Stimulated activated CD4-positive, alpha-beta T cell treated with anti-CD3 and anti-CD28 coated beads, TNF-alpha, amount 100 ng/mL, for 1 hour (primary cell): ENCODE measurements at places on chromosomes 5 and 9.

DNA sequence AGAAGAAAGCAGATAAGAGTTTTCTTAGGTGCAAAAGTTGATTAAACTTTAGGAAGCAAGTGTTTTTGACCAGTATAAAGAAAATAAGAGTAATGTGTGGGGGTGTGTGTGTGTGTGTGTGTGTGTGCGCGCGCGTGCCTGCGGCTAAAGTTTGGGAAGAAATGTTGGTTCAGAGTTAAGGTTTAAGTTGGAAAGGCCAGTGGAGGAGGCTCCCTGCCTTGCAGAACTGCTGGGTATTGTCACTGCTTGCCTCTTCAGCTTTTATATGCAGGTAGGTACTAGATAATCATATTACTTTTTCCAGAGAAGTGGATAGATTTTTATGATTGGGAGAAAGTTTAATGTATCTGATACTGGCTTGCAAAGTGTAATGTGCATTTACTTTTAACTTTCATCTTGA is 2.0 kb downstream of the PIK3R1 start:
- DNase-seq = no peak

DNA sequence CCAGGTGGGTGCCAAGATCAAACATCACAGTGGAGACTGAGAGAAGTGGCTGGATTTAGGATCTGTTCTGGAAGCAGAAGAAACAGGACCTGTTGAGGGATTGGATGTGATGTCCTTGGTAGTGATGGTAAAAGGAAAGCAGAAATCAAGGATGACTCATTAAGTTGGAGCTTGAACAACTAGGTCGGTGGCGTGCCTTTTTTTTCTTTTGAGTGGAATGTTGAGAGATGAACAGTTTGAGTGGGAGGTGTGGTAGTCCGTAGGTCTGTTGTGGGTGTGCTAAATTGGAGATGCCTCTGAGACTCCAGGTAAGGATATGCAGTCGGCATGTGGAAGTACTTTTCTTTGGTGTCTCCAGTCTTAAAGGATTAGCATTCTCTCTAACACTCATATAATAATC is 92.1 kb upstream of the IL12B start:
- DNase-seq = no peak

- no peak for DNase-seq
Measured at GRCh38 chr5:3324421-3325101, 271.1 kb upstream of the IRX1 start.

- DNase-seq = peak; percentile 39
Measured at GRCh38 chr9:91036826-91037510, 235.3 kb downstream of the SYK start.

- DNase-seq = no peak
Measured at GRCh38 chr5:52453176-52453575, 334.5 kb upstream of the ITGA1 start.

DNA sequence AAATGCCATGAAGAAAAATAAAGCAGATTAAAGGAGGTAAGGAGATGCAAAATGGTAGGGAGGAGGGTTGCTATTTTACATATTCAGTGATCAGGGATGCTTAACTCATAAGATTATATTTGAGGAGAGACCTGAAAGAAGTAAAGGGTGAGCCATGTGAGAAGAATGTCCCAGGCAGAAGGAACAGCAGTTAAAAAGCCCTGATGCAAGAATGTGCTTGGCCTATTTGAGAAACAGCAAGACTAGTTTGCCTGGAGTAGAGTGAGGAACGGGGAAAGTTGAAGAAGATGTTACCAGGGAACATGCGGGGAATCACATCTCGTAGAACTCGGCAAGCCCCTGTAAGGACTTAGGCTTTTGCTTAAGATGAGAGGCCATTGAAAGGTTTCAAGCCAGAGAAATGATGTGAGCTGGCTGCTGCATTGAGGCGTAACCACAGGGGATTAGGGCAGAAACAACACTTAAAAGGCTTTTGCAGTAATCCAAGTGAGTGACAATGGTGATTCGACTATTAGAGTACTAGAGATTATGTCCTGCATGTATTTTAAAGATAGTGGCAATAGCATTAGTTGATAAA is 198.7 kb downstream of the VPS13A start:
- DNase-seq = no peak

DNA sequence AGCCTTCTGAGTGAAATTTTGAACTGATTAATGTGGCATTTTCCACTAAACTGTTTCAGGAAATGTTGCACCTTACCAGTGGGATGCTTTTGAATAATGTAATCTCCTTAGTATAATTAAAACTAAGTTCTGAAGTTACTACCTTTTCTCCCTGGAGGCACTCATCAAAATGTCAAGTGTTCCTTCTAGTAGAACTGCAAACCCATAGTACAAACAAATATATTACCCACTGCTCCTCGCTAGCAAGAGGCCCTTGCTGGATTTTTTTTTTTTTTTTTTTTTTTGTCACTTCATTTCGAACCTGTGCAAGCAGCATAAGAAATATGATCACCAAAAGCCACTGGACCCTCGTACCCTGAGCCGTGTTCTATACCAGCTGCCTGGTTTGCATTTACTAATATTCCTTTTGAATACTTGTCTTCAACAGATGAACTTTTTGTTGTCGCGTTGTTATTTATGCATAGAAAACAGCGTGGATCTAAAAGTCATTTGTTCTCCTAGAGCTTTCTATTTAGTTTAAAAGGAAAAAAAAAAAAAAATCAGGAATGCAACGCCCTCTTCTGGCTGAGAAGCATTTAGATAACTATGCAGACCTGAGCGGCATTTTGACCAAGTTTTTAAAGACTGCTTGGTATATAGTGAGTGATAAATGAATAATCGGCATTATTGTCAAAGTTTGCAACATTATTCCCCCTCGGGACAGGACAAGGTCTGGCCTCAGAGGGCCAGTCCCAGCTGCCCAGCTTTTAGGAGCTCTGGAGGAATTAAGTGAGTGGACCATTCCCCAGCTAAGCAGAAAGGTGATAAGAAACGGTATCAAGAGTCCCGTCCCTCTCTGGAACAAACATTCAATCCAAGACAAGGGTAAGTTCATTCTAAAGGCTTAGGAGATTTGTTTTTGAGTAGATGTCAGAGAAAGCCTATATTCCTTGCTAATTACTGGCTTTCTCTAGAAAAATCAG is 162.5 kb upstream of the KIF2A start:
- DNase-seq = no peak

DNA sequence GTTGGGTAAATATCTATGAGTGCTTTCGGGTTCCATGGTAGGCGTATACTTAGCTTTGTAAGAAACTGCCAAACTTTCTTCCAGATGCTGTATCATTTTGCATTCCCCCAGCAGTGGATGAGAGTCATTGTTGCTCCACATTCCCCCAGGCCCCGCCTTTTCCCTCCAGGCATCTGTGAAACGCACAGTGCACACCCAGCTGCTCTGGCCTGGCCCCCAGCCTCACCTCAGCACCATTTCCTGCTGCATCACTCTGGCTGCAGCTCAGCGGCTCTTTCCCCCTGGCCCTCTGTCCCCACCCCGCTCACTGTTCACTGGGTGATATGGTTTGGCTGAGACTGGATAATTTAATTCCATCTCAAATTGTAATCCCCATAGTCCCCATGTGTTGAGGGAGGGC is 76.6 kb upstream of the SPTLC1 start:
- DNase-seq = no peak

GRCh38 chr5:114089259-114089658 is 272.6 kb upstream of the KCNN2 start:
- DNase-seq = no peak

DNA sequence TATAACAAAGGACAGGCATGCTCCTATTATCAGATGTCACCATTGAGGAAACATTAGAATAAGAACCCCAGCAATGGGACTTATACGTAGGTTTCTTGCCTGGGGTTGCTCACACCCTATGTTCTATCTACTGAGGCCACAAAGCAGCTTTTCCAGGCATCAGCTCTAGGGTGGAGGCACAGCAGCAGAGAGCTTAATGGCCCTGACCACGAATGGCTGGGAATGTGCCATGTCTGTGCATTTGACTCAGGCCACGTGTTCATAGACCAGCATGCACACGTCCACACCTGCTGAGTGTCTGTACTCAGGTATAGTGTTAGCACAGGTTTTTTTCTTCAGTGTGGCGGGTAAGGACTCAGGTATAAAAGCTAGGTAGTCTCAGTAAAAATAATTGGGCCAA is 129.4 kb downstream of the AOPEP start:
- no peak for DNase-seq

- no peak for DNase-seq
Measured at GRCh38 chr9:134585746-134586706, 55.6 kb upstream of the COL5A1 start.

GRCh38 chr9:130349398-130349797 is 83.8 kb downstream of the HMCN2 start:
- no peak for DNase-seq

- DNase-seq = no peak
Measured at GRCh38 chr9:98743329-98743728, 34.6 kb upstream of the GABBR2 start.

DNA sequence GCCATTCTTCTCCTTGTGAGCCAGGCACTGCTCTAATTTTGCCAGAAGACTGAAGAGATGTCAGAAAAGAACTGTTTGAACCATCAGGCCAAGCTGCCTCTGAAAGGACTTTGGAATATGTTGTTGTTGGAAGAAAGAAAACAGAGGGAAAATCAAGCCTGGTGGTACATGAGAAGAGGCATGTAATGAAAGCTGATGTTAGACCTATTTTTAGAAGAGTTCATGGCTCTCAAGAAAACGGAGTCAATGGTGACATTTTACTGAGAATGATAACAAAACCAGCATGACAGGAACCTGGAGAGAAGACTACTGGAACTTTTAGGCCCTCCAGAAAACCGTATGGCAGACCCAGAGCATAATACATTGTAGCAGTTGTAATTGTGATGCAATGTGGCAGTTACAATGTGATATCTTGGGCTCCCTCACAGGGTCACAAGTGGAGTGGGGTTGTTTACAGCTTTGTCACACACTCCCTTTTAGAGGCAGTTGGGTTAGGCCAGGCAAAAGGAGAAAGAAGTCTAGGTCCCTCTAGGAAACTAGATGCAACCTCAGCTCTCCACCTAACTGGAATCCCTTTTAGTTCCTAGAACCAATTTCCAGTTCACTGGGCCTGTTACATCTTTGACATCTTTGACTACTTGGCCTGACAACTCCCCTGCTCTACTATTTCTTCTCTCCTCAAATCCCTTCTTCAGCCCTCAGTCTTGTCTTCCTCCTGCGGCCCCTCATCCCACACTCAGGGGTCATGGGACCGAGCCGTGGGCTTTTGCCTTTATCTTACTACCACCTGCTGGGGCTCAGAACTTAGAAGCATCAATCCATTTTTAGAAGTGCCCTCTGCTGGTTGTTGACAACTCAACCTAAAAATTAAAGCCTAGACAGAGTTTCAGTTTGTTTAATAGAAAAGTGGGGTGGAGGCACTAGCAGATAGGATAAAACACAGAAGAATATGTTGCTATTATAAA is 61.2 kb upstream of the JAK2 start:
- no peak for DNase-seq

- DNase-seq = no peak
Measured at GRCh38 chr5:24904981-24905517, 260.3 kb upstream of the CDH10 start.

DNA sequence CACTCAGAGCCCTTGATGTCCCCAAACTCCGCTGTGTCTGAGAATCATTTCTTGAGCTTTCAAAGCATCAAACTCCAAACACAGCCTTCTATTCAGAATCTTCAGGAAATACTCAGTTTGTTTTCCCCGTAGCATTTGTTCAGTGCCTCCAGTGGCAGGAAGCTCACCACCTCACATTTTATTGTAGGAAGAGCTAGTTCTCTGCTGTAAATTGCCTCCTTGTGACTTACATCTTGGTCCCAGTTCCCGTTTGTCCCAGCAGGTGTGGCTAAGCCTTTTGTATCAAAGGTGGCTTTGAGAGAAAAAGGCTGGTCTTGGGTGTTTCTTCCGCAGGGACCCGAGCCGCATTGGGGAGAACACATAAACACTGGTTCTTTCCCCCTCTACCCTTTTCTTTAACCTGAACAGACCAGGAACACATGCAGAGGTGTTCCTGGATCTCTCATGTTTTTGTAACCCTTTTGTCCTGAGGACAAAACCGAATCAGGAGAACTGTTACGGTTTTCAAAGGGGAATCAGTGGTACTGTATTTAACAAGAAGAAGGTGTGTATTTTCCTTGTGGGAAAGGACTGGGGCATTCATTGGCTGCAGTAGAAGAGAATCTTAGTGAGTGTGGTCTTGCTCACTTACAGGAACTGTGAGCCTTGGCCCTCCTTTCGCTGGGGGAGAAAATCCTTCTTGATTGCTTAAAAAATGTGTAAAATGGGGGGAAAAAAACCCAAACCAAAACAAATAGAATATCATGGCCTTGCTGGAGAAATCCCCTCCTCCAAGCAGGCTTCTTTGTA is 1.9 kb downstream of the OSMR start:
- DNase-seq = no peak

- no peak for DNase-seq
Measured at GRCh38 chr9:129419382-129419899, 201.5 kb downstream of the C9orf50 start.

GRCh38 chr9:136098844-136099243 is 3.8 kb upstream of the NACC2 start:
- no peak for DNase-seq

DNA sequence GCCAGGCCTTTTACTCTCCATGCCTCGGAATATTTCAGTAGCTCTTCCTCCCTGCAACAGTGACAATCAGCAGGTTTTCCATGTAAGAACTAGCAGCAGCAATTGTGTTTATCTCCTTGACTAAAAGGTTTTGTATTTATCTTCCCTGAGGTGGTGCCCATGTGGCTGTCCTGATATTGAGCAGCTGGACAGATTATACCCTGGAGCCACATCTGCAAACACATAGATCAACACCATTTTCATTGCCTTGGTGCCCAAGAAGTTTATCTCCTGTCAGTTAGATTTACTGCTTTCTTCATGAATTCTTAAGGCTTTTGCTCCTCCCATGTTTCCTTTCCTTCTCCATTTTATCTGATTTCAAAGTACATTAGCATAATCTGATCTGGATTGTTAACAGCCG is 378.4 kb downstream of the SPATA31D1 start:
- no peak for DNase-seq

DNA sequence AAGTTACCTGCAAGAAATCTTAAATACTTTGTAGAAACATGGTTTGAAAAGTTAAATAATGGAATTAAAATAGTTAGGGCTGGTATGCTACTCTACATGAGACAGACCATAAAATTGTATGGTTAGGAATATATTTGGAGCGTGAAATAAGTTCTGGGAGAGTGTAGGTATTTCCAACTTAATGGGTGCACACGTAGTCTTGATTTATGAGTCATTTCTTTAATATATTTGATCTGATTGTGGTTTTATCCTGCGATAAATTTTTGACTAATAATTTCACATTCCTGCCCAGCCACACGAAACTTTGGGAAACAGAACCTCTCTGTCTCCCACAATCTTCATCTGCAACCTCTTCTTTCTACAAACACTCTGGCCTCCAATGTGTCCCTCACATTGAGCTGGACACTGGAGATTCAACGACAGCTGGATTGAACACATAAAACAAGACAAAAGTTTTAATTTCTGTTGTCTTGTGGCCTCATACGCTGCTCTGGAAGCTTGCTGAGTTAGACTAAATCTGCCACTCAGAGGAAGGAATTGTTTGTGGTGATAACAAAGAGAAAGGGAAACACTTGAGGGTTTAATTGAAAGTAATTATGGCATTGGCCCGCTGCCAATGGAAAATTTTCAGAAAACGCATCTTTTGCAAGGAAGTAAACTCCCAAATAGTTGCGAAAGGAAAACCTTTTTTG is 201.8 kb upstream of the ZNF608 start:
- DNase-seq = no peak

GRCh38 chr5:134506054-134507039 is 19.1 kb upstream of the JADE2 start:
- DNase-seq = no peak

GRCh38 chr5:126967808-126968466 is 62.4 kb downstream of the MARCHF3 start:
- no peak for DNase-seq

- DNase-seq = no peak
Measured at GRCh38 chr5:125530833-125531615, 784.6 kb upstream of the ZNF608 start.
